ENCODE measurements at places on chromosomes 12 and 14. TPM values are rescaled to one million over a fixed set of nuclear protein-coding genes. Genes with fewer than 3 reads are reported as not detected.

Gene BICDL1
- total RNA-seq, result 7.3 TPM

Gene OTOGL
- 0.53 TPM for total RNA-seq

Gene KCNA1
- 0.27 TPM for total RNA-seq

DNA sequence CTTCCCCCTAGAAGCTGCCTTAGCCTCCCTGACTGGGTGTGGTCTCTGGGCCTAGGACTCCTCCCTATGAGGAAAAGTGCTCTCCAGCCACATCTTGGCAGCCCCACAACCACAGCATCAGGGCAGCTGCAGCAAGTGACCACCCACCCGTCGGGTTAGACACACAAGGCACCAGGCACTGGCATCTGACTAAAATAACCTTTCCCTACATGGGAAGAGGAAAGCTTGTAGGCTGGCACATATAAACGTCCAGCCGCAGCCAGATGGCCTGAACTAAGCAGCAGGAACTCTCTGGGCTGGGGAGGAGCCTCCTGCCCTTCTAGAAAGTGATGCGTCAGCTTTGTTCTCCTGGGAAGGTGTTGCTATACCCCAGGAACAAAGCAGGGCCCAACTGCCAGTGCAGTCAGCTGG is 328.7 kb downstream of the DPF3 start:
- H3K27me3 ChIP-seq, result no peaks in the 10 kb centered on the region
- no peak for DNase-seq
- H3K4me3 ChIP-seq, result no peak overlapping the region
- no peak overlapping the region for H3K27ac ChIP-seq
- H3K4me1 ChIP-seq, result peaks cover 4% of the 10 kb centered on the region

DNA sequence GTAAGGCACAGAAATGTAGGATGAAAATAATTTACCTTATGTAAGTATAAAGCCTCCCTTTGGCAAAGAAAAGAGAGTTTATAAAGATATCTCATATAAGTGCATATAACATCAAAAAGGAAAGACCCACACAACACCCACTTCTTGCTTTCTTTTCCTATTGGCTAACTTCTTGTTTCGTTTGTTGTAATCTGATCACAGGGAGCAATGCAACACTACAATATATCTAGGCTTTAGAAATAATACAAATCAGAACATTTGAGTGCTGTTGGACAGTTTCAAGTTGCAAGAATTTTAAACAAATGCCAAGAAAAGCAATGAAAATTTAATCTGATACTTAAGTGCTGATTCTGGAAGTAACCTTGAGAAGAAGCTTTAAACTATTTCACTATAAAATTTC is 1.3 kb downstream of the FGD6 start:
- no peaks in the 10 kb centered on the region for H3K36me3 ChIP-seq
- peak; percentile 67 for DNase-seq

DNA sequence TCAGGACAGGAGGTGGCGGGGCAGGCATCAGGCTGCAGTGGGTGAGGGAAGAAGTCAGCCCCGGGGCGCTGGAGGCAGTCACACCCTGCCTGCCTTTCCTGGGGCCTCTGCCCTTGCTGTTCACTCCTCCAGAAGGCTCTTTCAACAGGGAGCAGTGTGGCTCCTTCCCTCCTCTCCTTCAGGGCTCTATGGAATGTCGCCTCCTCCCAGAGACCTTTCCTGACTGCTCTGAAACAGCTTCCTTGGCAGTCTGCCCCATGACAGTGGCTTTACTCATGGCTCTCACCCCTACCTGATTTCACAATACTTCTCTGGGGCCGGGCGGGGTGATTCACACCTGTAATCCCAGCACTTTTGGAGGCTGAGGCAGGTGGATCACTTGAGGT is 7.1 kb downstream of the RHOF start:
- DNase-seq, result peak; percentile 82
- H3K27ac ChIP-seq, result peak overlapping the region; percentile 7
- no peaks in the 10 kb centered on the region for H3K27me3 ChIP-seq
- H3K4me1 ChIP-seq, result peaks cover 40% of the 10 kb centered on the region
- H3K4me3 ChIP-seq, result no peak overlapping the region
